ENCODE measurements at places on chromosomes 1 and 21.
A peak's percentile ranks its signal among the peaks of the same experiment; 100 is the strongest.

DNA sequence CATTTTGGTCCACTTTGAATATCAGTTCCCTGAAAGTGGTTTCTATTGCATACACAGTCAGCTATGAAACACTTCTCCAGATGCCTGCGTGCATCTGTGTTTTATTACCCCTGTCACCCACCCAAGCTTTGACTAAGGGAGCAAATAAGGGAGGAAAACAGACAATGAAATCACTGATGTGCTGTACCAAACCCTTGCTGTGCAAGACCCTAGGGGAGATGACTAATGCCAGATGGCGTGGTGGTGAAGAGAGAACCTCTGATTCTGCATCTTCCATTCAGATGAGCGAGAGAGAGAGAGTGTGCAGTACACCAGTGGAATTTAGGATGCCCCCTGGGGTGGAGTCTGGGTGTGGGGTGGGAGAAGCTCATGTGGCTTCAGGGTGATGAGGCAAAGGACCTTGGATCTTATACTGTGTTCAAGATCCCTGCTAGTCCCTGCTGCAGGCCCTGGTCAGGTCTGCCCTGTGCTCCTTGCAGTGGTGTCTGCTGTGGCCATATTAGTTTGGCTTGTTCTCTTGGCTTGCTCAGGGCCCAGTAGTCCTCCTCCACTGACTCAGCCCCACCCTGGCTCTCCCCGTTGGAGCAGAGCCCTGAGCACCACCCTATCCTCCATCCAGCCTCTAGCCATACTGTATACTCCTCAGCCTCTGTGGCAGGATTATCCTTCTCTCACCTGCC lies 18.5 kb downstream of the CLCA1 start:
- DNase-seq, result no peak

GRCh38 chr1:211735208-211736170 lies 60.1 kb upstream of the NEK2 start:
- no peak for DNase-seq

DNA sequence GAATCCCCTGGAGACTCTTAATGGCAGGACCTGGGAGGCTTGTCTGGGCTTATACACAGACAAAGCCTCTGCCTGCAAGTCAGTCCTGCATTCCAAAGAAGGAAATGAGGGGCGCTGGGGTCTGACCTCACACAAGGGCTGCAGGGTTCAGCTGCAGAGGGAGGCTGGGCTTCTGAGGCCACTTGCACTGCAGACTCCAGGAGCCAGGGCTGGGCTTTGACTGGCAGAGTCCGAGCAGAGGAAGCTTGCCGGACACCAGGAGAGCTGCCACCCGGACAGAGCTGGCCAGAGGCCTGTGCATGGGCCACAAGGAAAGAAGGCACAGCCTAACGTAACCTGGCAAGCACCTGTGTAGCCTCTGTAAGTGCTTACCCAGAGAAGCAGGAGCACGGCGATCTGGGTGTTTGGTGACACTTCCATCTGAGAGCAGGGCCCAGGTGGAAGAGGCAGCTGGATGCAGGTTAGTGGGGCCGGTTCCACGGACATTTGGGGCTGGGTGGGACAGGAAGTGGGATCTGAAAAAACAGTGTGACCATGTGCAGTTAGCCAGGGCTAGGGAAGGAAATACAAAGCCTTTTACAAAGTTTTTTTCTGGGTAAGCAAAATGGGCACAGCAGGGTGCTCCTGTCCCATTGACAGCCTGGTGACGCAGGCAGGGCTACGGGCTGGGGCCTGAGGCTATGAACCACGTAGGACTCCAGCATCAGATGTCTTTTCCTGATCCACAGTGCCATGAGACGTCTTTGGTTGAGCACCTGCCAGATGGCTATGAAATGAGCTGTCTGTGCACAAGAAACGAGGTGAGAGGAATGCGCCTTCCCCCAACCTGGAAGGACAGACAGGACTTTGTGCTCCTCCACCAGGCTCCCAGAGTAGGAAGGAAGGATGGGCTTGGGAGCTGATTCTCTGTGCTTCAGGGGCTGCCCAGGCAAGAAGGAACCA lies 37.3 kb upstream of the LBR start:
- peak; percentile 33 for DNase-seq

GRCh38 chr21:40936771-40937261 lies 89.9 kb upstream of the DSCAM start:
- DNase-seq, result no peak

- no peak for DNase-seq
Measured at GRCh38 chr1:199002661-199003060, 363.8 kb downstream of the PTPRC start.

- no peak for DNase-seq
Measured at GRCh38 chr1:81775510-81775909, 25.2 kb upstream of the ADGRL2 start.

DNA sequence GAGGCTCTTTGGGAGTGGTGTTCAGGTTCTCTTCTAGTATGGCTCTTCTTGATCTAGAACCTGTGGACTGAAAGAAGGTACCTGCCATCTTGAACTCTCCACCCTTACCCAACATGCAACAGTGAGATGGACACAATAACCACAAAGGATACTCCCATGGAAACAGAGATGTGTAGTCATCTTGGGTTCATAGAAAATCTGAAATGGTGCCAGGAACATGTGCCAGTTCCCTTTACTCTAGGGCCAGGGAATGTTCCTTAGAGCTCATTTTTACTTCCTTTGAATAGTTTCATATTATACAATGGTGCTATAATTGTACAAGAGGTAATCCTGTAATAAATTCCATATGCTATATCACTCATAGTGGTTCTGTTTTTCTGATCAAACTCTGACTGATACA lies 13.2 kb upstream of the SCYL3 start:
- no peak for DNase-seq
